ENCODE measurements at places on chromosomes 2 and 18.

- DNase-seq = no peak
Measured at GRCh38 chr2:160214461-160215445, 14.7 kb upstream of the ITGB6 start.

DNA sequence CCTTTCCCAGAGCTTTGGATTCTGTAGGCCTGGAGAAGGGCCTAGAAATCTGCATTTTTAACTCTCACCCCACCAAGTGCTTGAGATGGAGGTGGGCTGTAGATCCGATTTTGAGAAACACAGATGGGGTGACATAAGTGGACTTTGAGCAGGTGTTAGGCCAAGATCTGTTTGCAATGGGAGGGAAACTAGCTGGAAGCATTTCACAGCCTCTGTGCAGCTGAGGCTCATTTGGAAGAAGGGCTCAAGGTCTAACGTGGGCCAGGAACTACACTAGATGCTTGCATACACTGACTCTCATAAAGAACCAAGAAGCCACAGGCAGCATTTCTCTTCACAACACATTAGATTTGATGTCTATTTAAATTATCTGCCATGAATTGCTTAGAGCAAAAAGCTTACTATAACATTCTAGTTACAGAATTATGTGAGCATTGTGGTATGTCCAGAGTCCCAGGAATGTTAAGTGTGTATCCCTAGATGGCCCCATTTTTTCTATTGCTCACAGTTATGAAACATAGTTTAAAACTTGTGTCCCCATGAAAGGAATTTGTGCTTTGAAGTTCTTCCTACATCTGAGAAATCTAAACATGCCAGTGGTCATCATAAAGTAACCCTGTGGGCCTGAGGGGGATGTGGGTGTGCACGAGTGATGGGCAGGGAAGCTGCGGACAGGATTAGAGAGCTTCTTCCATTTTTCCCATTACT is 77.2 kb downstream of the CD28 start:
- DNase-seq = no peak

DNA sequence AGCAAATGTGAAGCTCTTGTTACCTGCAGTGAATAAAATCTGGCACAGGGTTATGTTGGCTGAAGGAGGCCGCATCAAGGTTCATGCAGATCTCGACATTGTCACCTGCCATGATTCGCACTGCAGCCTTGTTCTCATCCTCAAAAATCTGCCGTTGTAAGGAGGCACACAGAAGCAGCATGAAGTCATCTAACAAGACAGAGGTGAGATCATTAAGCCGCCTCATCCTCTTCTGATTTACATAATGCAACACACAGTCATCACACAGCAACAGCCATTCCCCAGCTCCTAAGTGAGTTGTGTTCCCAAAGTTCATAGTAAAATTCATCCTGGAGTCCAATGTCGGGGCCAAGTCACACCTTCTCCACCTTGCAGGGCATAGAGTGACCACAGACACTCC is 232.1 kb downstream of the NAPG start:
- DNase-seq = no peak

- DNase-seq = no peak
Measured at GRCh38 chr2:82839036-82839435, 1620.0 kb downstream of the SUCLG1 start.

DNA sequence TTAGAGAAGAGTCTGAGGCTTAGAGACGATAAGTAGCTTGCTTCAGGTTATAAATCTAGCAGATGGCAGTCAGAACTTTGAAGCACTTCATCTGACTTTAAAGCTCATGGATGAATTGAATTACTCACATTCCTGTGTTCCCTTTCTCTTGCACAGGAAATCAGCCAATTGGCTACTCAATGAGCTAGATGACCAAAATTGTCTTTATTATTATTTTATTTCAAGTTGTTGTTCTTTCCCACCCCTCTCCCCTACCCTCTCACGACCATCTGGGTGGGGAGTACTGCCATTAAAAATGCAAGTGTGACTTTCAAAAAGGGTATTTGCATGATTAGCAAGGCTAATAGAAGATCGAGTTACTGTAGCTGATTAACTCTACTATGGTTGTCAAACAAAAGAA is 491.1 kb downstream of the NR4A2 start:
- DNase-seq = no peak

DNA sequence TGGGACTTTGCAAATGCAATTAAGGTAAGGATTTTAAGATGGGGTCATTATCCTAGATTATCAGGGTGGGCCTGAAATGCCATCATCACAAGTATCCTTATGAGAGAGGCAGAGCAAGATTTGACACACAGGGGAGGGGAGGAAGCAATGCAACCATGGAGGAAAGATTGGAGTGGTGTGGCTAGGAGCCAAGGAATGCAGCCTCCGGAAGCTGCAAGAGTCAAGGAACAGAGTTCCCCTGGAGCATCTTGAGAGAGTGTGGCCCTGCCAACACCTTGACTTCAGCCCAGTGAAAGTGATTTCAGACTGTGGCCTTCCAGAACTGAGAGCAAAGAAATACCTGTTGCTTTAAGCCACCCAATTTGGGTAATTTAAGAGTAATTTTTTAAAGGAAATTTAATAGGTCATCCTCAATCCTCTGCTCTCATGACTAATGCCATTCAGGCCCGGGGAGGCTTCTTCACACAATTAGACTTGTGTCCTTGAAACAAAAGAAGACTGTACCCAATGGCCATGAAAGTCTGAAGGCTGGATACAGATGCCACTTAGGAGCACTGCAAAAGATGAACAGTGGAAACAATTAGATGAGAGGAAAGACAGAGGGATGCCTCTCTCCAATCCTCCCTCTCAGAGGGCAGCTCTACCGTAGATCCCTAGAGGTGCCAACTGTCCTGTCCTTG is 250.3 kb upstream of the ID2 start:
- no peak for DNase-seq

DNA sequence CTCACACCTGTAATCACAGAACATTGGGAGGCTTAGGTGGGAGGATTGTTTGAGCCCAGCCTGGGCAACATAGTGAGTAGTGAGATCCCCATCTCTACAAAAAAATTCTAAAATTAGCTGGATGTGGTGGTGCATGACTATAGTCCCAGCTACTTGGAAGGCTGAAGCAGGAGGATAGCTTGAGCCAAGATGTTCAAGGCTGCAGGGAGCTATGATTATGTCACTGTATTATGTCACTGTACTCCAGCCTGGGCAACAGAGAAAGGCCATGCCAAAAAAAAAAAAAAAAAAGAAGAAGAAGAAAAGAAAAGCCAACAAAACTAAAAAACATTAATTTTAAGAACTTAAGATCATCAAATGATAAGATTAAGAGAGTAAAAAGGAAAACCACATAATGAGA is 17.4 kb upstream of the NCOA1 start:
- no peak for DNase-seq

- no peak for DNase-seq
Measured at GRCh38 chr2:72051971-72052505, 95.6 kb downstream of the CYP26B1 start.

DNA sequence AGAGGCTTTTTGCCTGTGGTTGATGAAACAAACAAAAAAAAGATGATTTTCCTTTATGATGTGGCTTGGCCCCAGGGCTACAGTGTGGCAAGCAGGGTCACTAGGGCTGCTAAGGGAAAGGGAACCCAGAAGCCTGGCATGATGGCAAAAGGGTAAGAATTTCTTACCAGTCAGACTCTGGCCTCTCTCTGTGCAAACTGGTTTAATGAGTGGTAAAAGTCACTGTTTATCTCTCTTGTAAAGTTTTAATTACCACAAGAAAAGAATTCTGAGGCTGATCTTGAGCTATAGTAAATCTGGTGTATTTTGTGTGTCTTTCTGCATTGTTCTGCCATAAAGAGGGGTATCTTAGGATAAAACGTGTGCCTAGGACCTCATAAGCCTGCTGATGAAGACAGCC is 275.4 kb downstream of the STK39 start:
- no peak for DNase-seq

- no peak for DNase-seq
Measured at GRCh38 chr2:158217593-158217992, 115.9 kb downstream of the UPP2 start.

DNA sequence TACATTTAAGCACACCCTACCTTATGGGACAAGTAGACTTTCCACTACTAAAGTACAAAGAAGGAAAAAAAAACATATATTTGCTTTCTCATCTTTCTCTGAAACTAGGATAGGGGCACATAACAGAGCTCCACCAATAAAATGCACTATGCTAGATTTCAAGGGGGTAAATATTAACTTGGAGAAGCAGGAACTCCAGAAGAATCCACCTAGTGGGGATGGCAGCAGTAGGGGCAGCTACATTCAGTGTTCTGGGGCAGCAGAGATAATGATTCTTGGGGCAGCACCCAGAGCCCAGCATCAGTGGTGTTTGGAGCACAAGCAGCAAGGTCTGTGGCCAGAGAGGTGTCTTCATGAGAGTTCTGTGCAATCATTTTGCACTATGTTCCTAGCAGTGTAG is 64.7 kb downstream of the DTNB start:
- no peak for DNase-seq

GRCh38 chr2:222891890-222892289 is 31.1 kb downstream of the ACSL3 start:
- DNase-seq = no peak

DNA sequence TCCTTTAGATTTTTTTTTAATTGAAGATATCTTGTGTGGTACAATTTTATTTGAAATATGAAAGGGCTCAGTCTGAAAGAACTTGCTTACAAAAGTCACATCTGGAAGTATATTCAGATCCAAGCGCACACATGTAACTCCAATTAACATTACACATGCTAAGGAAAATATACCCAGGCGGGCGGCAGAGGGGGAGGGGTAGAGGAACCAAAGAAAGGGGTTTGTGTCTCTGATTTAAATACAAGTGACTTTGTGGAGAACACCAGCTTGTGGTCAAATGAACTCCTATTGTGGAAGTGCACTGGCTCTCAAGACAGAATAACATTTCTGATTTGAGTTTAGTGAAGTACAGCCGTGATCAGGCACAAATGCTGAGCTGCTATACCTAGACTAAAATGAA is 280.2 kb upstream of the SOX11 start:
- no peak for DNase-seq

- DNase-seq = peak; percentile 66
Measured at GRCh38 chr18:13221869-13222855, 3.6 kb downstream of the LDLRAD4 start.

DNA sequence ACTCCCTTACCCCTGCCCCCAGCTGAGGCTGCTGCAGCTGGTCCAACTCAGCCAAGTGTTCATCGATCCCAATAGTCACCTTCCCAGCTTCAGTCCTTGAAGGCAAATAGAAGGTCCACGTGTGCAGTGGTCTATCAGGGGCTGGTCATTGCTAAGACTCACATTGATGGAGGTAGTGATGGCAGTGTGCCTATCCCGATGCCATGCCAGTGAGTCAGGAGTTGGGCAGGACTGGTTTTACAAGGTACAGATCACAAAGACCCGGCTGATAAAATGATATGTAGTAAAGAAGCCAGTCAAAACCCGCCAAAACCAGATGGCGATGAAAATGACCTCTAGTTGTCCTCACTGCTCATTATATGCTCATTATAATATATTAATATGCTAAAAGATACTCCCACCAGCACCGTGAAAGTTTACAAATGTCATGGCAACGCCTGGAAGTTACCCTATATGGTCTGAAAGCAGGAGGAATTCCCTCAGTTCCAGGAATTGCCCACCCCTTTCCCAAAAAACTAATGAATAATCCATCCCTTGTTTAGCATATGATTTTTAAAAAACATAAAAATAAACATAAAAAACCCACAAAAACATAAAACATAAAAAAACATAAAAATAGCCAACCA is 2.9 kb upstream of the C2orf80 start:
- no peak for DNase-seq

- no peak for DNase-seq
Measured at GRCh38 chr2:234747032-234747431, 204.8 kb upstream of the SH3BP4 start.

DNA sequence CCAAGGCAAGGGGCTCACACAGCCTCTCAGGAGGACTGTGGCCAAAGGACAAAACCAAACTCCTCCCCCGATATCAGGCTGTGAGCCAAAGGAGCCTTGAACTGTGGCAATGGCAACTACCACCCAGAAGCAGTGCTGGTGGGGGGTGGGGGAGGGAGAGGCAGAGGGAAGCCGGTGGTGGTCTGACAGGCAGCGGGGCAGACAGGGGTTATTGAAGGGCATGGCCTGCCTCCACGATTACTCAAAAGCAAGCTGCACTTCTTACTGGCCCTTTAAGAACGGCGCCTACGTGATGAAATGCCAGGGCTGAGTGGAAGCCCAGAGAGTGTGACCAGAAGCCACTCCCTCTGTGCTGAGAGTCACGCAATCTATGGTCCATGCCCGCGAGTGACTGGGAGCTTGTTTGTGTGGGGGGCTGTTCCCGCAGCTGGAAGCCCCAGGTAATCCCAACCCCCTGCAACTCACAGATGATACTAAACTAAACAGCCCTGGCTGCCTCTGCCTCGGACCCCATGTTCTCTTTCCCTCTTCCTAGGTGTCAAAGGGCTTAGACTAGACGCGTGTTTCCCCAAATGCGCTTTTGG is 128.2 kb upstream of the CXCR4 start:
- DNase-seq = no peak

GRCh38 chr18:24995056-24995455 is 356.9 kb downstream of the ZNF521 start:
- no peak for DNase-seq

GRCh38 chr2:172082944-172083627 is 2.2 kb upstream of the DLX1 start:
- no peak for DNase-seq

DNA sequence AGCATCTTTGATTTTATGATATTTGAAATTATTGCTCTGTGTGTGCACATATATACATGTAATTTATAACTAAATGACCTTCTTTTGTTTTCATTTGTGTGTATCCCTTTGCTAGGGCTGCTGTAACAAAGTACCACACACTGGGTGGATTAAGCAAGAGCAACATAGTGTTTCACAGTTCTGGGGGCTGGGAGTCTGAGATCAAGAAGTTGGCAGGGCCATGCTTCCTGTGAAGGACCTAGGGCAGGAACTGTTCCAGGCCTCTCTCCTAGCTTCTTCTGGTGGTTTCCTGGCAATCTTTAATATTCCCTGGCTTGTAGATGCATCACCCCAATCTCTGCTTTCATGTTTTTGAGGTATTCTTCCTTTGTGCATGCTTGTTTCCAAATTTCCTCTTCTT is 1043.9 kb downstream of the TSN start:
- no peak for DNase-seq

GRCh38 chr2:236607471-236608187 is 38.0 kb downstream of the ACKR3 start:
- no peak for DNase-seq

DNA sequence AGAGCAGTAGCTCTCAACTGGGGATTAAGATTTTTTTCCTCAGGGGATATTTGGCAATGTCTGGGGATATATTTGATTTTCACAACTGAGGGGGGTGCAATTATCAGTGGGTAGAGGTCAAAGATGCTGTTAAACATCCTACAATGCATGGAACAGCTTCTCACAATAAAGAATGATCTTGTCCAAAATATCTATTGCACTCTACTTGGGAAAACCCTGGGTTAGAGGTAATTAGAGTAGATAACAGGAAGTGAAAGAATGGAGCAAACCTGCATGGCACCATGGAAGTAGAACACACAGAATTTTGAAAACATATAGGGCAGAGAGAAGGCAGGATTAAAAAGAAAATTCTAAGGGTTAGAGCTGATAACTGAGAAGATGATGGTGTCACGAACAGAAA is 26.4 kb upstream of the PPM1B start:
- no peak for DNase-seq
